Nephron progenitor cell (in vitro differentiated cells): ENCODE measurements at places on chromosomes 3 and 15.

DNA sequence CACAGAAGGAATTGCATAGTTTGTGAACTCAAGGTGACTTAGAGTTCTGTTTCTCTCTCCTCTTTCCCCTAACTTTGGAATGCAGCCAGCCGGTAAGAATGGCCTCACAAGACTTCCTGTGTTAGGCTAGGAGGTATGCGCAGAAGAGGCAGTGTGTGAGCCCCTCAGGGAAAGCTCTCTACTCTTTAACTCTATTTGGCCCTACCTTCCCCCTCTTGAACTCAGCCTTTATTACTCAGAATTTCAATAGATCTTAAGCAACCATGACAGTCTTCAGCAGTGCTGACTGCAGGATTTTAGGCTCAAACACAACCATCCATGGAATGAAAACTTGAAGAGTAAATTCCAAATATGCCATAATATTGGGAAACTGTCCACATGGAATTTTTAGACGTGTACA is 209.5 kb downstream of the DTWD1 start:
- no peak for DNase-seq

GRCh38 chr3:25038922-25039321 is 389.1 kb upstream of the RARB start:
- DNase-seq, result no peak

DNA sequence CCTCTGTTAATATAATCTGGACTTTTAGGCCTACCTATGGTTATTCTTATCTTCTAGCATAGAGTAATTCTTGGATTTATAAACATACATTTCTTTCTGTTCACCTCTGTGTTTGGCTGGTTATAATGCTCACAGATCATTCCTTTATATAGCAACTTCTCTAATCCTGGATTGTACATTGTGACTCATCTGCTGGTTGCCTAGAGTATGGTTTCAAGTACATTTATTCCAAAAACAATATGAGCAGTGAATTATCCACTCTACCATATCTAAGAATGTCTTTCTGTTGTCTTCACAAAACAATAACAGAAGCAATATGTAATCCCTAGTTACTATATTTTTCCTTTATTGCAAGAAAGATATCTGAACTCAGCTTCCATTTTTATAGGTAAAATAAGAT is 35.3 kb downstream of the FSIP1 start:
- no peak for DNase-seq

GRCh38 chr3:196142202-196142956 is 60.5 kb upstream of the TFRC start:
- DNase-seq, result no peak

DNA sequence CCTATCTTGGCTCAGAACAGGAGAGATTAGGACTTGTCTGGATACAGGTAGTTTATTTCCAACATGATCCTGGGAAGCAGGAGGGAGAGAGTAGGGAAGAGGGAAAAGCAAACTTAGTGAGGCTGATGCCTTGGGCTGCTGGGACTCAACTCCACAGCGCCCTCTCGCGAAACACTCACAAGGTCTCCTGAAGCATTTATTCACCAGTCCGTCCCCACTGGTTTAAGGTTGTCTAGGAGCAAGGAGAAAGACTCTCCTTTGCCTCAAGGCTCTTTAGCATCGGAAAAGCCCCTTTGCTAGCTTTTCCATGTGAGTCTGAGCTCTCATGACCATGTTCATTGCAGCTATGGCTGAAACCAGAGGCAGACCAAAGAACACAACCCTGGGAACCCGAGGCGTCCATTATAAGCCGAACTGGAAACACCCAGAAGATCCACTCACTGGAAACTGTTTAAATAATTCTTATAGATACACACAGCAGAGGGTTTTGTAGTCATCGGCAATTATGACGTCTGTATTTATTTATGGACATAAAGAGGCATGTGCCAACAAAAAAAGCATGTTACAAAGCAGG is 244.5 kb downstream of the CD47 start:
- peak; percentile 81 for DNase-seq

- no peak for DNase-seq
Observed at GRCh38 chr3:20071175-20071574, 30.9 kb downstream of the KAT2B start.

- DNase-seq, result no peak
Observed at GRCh38 chr3:45082142-45082538, 56.0 kb downstream of the CLEC3B start.

DNA sequence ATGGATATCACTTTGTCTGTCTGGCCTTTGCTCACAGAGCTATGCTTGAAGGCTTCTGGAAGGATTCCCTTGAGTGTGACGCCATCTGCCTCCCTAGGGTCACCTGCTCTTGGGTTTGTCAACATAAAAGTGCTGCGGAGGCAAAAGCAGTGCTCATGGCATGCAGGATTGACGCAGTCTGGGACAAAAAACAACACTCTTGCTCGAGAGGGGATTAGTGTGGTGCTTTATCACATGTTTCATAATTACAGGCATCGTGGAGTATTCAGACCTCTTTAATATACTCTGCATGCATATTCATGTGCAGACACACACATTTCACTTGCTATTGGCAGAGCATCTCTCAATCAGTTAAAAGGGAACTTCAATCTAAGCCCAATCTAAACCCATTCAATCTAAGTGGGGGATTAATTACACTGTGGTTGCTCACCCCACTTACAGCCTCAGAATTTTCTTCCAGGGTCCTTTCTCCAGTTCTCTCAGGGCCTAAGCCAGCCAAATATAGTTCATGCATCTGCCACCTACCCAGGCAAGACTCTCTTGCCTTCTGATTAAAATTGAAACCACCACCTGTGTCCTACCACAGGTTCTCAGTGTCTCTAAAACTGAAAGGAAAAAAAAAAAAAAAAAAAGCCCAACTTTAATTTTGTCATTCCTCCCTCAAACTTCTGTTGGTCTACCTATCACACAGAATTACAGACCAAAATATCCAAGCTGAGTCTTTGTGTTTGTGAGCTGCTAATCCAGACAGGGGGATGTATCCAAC is 75.6 kb downstream of the BFSP2 start:
- DNase-seq, result no peak
